ENCODE measurements at places on chromosomes 6 and 20.
A peak's percentile ranks its signal among the peaks of the same experiment; 100 is the strongest.

GRCh38 chr6:30219244-30219643 lies 6.0 kb upstream of the TRIM26 start:
- no peak overlapping the region for H3K4me3 ChIP-seq
- no peaks in the 10 kb centered on the region for H3K27me3 ChIP-seq
- peak; percentile 36 for DNase-seq
- H3K36me3 ChIP-seq: no peaks in the 10 kb centered on the region
- no peak overlapping the region for H3K27ac ChIP-seq

DNA sequence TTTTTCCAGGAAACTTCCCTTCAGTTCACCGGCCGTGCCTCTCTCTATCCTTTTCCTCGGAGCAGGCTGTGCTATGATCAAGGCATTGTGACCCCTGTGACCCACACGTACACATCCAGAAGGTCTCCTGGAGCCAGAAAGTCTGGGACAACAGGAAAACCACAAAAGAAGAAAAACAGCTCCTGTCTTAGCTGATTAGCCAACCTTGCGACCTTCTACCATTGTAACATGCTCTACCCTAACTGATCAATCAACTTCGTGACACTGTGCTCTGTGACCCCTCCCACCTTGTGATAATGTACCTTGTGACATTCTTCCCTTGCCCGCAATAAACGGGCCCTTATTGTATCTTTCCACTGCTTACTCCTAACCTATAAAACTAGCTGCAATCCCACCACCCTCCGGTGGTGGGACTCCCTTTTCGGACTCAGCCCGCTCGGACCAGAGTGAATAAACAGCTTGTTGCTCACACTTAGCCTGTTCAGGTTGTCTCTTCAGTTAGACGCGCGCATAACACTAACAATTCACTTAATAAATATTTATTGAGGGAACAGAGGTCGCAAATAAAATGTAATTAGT lies 24.2 kb downstream of the ZNF311 start:
- H3K4me1 ChIP-seq: peaks cover 43% of the 10 kb centered on the region
- peak overlapping the region; percentile 89 for H3K4me3 ChIP-seq
- DNase-seq: peak; percentile 49

- peaks cover 7% of the 10 kb centered on the region for H3K4me1 ChIP-seq
- H3K36me3 ChIP-seq: no peaks in the 10 kb centered on the region
- H3K27ac ChIP-seq: no peak overlapping the region
- no peak overlapping the region for H3K4me3 ChIP-seq
- DNase-seq: no peak
- H3K27me3 ChIP-seq: peaks cover 1% of the 10 kb centered on the region
Measured at GRCh38 chr6:43763812-43764522, 6.0 kb upstream of the VEGFA start.

- DNase-seq: no peak
- H3K27me3 ChIP-seq: no peaks in the 10 kb centered on the region
- H3K36me3 ChIP-seq: no peaks in the 10 kb centered on the region
Measured at GRCh38 chr6:152499931-152500330, 137.2 kb downstream of the SYNE1 start.

GRCh38 chr20:24745617-24746350 lies 203.3 kb upstream of the CST7 start:
- DNase-seq: no peak
- H3K36me3 ChIP-seq: no peaks in the 10 kb centered on the region
- H3K27me3 ChIP-seq: peaks cover 1% of the 10 kb centered on the region
- peaks cover 6% of the 10 kb centered on the region for H3K4me1 ChIP-seq
- H3K4me3 ChIP-seq: no peak overlapping the region
